NCI-H187 treated with DMSO at 0.1 percent for 48 hours (cell line): ENCODE measurements at places on chromosomes 7 and 10.

DNA sequence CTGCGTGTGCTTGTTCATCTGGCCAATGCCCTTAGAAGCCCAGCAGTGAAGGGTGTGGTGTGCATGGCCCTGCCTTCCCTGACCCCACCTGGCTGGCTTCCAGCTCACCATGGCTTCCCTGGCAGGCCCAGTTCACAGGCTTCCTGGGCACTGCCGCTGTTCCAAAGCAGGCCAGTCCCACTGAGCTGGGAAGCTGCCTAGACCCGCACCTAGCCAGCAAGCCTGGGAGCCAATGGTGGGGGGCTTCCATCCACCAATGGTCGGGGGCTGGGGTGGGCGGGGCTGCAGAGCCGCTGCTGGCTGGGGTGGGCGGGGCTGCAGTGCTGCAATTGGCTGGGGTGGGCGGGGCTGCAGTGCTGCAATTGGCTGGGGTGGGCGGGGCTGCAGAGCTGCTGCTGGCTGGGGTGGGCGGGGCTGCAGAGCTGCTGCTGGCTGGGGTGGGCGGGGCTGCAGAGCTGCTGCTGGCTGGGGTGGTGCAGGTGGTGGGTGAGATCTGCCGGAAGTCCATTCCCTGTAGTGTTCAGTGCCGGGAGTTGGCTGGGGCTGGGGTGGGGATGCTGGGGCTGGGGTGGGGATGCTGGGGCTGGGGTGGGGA lies 12.4 kb downstream of the CALY start:
- peak; percentile 54 for DNase-seq

GRCh38 chr10:21961847-21962246 lies 41.7 kb downstream of the DNAJC1 start:
- DNase-seq = no peak

DNA sequence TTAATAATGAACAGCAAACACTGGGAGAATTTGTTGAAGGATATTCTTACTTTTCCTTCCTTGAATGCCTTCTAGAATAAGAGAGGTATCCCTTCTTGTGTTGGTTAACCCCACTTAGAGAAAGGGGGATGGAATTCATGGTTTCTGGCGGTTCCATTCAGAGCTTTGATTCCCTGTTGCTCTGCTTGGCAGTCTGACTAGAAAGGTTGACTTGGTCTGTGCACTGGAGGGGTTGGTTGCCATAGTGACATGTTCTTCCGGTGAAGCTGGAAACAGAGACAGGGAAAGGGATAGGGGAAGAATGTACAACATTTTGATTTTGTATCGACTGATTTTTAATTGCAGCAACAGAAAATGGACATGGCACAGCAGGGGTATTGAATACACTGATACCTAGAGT lies 2.5 kb downstream of the TMEM178B start:
- peak; percentile 24 for DNase-seq

DNA sequence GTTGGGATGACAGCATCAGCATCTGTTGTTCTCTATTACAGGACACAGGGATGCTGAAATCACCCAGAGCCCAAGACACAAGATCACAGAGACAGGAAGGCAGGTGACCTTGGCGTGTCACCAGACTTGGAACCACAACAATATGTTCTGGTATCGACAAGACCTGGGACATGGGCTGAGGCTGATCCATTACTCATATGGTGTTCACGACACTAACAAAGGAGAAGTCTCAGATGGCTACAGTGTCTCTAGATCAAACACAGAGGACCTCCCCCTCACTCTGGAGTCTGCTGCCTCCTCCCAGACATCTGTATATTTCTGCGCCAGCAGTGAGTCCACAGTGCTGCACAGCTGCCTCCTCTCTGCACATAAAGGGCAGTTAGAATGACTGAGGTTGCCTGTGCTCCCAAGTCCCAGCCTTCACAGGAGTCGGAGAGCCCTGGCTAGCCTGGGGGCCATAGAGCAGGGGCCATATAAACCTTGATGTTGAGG lies 142.2 kb upstream of the PRSS58 start:
- DNase-seq = no peak

DNA sequence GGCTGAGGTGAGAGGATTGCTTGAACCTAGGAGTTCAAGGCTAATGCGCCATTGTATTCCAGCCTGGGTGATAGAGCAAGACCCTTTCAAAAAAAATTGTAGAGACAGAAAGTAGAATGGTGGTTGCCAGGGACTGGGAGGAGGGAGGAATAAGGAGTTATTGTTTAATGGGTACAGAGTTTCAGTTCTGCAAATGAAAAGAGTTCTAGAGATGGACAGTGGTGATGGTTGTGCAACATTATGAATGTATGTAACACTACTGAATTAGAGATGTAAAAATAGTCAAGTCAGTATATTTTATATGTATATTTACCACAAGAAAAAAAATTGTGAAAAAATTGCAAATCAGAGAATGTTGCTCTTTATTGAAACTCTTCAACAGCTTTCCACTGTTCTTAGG lies 266.5 kb upstream of the NPY start:
- DNase-seq = no peak

- no peak for DNase-seq
Observed at GRCh38 chr10:78435484-78436221, 402.0 kb downstream of the RPS24 start.

GRCh38 chr7:44569959-44570358 lies 3.7 kb downstream of the DDX56 start:
- DNase-seq = no peak

DNA sequence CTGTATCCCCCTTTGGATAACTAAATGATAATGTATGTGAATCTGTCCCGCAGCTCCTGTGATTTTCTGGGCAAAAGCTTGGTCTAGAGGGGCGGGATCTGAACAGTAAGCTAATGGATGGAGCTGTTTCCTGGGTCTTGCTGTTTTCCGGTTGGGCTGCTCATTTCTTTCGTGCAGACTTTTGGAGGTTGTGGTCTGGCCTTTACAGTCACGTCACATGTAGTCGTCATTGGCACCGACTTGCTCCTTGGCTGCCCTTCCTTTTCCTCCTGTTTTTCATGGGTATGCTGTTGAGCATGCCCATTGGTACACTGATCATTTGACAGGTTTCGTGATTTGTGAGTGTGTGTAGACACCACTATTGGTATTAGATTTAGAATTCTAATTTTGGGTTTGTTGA lies 2.0 kb downstream of the FBH1 start:
- DNase-seq = no peak

DNA sequence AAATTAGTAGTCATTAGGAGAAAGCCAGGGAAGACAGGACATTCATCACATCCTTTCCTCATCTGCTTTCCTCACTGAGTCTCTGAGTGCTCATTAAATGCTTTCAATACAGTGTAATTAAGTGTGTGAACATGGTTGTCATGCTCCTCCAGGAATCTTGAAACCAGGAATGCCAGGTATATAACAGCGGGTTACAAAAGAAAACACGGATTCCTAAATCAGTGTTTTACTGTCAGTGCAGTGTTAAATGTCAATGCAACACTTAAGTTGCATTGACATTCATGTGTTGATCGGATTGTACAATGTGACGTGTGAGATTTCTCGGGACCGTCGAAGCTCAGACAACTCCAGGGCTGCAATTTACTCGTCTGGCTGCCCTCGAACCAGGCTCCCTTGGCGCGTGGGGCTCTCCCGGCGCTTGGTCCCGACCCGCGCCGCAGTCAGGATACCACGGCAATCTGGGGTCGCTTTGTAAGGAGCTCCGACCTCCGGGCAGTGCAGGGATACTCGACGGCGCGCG lies 455 bp upstream of the SPAG6 start:
- DNase-seq = no peak

- no peak for DNase-seq
Observed at GRCh38 chr10:119250641-119251314, 43.4 kb downstream of the GRK5 start.

DNA sequence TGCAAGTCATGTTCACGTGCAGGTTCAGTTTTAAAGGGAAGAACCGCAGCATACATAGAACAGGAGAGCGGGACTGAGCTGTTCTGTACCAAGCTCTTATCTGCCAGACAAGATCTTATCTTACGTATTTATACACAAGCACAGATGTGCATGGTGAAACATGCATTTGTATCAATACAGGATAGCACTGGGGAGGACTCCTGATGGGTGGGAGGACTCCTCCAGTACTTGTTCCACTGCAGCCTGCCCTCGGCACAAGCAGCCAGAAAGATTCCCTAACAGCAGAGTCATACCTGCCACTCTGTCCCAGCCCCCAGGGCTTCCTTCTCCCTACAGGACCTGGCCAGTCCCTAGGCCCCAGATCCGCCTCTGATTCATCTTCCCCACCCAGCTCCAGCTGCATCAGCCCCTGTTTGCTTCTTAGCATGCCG lies 13.2 kb upstream of the PRKCQ start:
- DNase-seq = no peak

DNA sequence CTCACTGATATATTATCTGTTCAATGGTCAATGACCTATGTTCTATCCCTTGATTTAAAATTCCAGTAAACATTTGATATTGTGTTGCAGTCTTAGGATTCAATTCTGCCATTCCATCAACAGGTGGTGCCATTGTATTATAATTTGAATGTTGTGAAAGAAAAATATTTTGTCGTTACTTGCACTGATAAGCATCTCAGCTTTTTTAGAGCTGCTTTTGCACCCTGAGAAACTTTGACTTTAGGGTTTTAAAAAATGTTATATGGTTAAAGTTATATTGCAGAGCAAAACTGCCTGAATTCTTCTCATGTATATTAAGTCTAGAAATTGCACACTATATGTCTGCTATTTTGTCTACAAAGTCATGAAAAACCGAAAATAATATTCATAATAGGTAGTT lies 18.8 kb upstream of the MINDY3 start:
- DNase-seq = no peak

DNA sequence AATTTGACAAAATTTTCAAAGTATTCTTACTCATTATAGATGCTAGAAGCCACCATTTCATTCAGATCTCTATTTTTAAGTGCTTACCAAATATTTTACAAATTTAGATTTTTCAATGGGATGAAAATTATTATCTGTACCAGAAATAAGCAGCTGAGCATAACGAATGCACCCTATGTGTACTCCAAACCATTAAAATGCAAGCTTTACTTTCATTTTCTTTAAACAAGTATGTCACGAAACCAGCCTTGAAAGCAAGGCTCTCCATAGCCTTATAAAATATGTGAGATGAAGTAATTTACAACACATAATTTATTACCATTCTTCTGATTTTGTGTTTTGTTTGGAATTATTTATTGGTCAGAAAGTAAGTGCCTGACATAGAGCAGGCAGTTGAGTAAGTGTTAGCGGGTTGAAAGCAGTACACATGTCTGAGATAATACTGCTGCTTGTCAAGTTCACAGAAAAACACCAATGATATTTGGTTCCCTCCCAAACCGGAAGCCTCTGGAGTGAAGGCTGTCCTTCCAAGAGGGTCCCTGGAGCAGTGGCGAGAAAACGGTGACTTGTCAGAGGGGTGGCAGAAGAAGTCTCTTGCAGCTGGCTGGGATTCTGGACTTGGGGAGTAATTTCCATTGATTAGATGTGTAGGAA lies 322.7 kb upstream of the PFKP start:
- no peak for DNase-seq

DNA sequence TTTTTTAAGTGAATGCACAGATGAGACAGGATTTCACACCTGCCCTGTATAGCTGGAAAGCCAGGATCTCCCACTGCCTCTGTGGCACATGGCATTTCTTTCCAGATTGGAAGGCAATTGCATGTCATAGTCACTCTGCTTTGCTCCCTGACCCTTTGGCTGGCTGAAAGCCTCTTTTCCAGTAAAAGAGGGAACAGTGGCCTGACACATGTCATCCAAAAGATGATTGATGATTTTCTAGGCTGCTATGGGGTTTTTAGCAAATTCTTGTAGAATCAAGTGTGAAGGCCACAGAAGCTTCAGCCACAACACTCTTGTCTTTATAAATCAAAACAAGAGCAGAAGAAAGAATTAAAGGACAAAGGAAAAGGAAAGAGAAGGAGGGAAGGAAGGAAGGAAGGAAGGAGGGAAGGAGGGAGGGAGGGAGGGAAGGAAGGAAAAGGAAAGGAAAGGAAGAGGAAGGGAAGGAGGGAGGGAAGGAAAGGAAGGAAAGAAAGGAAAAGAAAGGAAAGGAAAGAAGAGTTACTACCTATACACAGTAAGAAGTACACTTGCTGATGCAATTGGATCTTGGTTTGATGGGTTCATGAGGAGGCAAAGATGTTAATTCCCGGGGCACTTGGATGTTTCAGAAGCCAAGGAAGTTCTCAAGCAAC lies 158.9 kb upstream of the FRMD4A start:
- no peak for DNase-seq

DNA sequence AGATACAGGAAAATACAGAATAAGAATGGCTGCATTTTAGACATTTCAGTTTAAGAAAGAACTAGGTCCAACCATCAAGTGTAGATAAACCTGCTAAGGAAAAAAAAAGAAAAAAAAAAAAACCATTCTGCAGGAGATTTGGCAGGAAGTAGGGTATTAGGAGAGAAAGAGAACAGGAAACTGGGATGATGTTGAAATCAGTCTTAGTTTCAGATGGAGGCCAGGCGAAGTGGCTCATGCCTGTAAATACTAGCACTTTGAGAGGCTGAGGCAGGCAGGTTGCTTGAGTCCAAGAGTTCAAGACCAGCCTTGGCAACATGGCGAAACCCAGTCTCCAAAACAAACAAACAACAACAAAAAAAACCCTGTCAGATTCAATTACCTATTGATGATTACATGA lies 120.2 kb downstream of the RAB11FIP2 start:
- no peak for DNase-seq

- DNase-seq = no peak
Observed at GRCh38 chr10:74330646-74331045, 179.6 kb downstream of the ADK start.

GRCh38 chr7:3367261-3367660 lies 66.2 kb downstream of the SDK1 start:
- no peak for DNase-seq

DNA sequence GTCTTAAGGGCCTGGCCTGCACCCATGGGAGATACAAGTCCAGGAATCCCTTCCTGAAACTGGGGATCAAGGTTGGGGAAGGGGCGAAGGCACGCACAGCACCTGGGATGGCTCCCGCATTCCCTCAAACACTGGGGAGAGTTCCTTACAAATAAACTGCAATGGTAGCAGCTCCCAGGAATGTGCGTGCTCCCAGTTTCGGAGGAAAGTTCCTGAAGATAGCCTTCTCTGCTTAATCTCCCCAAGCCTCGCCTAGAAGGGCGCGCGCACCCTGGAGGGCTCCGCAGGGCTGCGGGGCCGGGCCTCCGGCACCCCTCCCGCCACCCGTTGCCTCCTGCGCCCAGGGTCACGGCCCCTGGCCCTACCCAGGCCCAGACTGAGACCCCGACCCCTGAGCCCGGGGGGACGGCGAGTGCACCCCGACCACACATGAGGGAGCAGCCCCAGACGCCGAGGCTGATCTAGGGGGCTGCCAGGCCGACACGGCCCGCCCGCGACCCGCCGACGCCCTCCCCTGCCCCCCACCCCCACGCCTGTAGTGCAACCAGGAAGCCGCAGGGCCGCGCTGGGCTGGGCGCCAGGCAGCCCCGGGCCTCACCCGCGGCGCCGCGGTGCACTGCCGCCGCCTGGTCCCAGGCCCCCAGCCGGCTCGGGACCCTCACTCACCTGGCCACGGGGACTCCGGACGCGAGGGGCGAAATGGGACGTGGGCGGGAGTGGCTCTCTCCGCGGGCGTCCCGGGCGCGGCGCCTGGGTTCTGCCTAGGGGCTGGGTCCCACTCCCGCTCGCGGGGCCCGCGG lies 460 bp downstream of the ANXA11 start:
- no peak for DNase-seq
